ENCODE measurements at places on chromosomes 6 and 20.

DNA sequence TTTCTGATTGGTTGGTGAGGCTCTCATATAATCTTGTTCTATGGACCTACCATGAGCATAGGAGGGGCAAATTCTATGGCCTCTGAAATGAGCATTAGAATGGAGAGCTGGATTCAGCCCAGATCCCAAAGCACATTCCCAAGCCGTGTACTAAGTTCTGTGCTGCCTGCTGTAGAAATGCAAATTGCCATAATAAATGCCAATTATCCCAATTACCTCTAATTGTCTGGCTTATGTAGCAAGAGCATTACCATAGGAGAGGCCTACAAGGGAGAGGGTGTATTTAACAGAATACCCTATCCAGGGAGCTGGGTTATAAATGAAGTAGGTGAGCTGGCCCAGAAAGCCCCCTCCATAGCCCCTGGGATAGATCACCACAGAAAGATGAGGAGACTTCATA lies 126.8 kb downstream of the LRFN2 start:
- no peak for DNase-seq

- DNase-seq: no peak
Measured at GRCh38 chr20:10385850-10386544, 48.0 kb downstream of the MKKS start.

DNA sequence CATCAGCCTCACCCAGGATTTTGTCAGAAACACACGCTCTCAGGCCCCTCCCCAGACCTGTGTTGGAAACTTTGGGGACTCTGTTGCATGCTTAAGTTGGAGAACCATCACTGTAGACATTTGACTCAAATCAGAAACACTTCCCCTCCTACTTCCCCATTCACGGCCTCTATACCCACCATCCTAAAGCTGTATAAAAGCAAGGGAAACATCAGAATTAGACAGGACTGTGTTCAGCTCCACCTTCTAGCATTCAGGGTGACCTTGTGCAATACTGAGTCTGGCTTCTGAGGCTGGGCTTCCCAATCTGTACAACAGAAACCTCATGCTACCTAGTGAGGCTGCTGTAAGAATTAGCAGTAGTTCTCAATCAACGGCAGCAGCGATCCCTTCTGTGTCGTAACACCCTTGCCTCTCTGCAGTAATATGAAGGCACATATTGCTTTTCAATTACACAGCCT lies 252.3 kb downstream of the LY86 start:
- no peak for DNase-seq

- no peak for DNase-seq
Measured at GRCh38 chr6:157847846-157848245, 24.8 kb downstream of the SNX9 start.

- DNase-seq: no peak
Measured at GRCh38 chr20:10371467-10371866, 62.6 kb downstream of the MKKS start.

GRCh38 chr6:148392671-148393070 lies 50.0 kb downstream of the SASH1 start:
- DNase-seq: no peak

GRCh38 chr6:3019065-3019464 lies 19.4 kb downstream of the NQO2 start:
- no peak for DNase-seq

DNA sequence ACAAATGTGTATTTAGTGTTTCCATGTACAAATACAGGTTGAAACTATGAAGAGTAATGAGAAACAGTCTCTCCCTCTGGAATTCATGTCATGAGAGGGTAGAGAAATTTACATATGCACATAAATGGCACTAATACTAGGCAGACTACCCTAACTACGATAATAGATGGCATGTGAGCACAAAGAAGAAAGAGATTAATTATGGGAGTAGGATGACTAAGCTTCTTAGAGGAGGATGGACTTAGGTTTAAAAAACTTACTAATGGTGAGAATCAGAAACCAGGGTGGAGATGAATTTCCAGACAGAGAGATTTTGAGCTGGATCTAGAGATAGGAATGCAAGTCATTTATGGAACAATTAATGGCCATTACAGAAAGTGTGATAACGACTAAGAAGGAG lies 225.3 kb upstream of the HTR1E start:
- DNase-seq: no peak

Data from DMS79 treated with DMSO at 0.1 percent for 48 hours (cell line).